ENCODE measurements at places on chromosomes 2 and 18. TPM values are rescaled to one million over a fixed set of nuclear protein-coding genes. Genes with fewer than 3 reads are reported as not detected.
A peak's percentile ranks its signal among the peaks of the same experiment; 100 is the strongest.

DNA sequence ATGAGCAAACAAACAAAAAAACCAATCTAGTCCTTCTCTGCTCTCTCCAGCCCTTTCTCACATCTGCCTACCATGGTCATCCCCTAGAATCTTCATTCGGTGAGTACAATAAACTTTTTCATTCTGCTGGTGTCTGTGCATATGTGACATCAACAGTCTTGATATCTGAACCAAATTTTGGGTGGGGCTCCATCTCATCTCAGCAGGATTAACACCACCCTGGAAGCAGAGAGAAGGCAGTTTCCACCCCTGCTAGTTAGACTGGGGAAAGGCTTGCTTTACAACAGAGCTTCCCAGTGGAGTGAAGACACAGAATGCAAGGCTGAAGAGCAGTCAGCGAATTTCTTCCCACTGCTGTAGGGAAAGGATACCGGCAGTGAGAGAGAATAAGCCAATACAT is 116.9 kb downstream of the TMEM131 start:
- DNase-seq, result no peak

The DUSP19 gene
- polyA plus RNA-seq, result 1.1 TPM

- no peak for DNase-seq
Observed at GRCh38 chr2:170917219-170917913, 11.7 kb upstream of the GORASP2 start.

DNA sequence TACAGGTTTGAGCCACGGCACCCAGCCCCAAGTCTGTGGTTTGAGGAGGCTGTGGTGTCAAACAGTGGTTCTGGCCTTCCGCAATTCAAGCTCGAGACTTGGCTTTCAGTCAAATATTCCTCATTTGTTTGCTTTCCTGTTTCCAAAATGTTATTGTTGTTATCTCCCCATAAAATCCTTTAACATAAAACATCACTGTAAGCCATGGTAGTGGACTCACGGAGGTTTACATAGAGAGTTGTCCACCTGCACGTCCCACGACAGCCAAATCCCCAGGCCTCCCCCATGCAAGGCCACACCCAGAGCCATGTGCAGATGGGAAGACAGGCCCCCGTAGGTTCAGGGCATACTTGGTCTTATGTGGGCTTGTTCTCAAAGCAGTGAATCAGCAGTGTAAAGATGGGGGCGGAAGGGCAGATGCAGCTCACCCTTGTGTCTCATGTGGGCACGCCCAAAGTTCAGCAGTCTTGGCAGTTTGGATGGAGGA is 18.9 kb upstream of the ST3GAL5 start:
- DNase-seq, result peak; percentile 98

DNA sequence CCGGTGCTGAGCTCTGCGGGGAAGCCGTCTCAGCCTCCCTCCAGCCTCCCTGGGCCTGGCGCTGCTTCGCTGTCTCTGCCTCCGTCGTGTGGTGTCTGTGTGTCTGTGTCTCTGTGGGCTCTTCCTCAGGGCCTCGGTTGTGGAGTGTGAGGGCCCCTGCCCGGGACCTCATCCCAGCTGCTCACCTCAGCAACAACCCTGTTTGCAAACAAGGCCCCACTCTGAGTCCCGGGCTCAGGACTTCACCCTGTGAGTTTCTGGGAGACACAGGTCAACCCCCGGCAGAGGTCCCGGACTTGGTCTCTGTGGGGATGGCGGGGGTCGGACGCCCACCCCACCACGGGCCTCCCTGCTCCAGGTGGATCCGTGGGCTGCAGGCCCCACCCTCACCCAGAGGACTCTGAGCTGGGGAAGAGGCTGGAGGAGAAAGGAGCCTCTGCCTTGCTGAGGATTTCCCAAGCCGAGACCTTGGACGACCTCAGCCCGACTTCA is 127.4 kb upstream of the CTDP1 start:
- DNase-seq, result no peak

DNA sequence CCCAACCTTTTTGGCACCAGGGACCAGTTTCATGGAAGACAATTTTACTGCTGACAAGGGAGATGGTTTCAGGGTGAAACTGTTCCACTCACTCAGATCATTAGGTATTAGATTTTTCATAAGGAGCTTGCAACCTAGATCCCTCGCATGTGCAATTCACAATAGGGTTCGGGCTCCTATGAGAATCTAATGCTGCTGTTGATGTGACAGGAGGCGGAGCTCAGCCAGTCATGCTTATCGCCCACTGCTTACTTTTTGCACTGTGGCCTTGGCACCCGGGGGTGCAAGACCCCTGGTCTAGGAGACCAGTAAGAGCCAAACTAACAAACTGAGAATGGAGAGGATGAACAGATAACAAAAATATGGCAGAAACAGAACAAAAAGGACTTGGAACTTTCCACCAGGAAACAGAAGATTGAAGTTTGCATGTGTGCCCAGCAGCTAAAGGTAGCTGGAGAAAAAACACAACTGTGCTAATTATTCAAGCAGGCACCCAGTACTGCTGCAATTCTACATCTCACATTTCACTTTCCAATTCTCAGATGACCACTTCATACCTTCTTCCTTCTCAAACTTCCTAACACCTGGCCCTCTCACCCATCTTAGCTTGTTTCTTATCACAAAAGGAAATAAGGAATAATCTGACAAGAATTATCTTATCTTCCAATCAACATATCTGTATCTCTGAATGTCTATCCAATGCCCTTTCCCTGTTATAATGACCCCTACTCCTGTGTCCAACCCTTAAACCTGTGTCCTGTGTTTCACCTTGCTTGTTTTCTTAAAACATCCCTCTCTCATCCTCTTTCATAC is 24.8 kb downstream of the SP3 start:
- no peak for DNase-seq

The TUBA4B gene
- 0.08 TPM for polyA plus RNA-seq

GRCh38 chr2:30763151-30763660 is 44.0 kb downstream of the CAPN13 start:
- no peak for DNase-seq

The ERBB4 gene
- polyA plus RNA-seq, result 0.01 TPM

DNA sequence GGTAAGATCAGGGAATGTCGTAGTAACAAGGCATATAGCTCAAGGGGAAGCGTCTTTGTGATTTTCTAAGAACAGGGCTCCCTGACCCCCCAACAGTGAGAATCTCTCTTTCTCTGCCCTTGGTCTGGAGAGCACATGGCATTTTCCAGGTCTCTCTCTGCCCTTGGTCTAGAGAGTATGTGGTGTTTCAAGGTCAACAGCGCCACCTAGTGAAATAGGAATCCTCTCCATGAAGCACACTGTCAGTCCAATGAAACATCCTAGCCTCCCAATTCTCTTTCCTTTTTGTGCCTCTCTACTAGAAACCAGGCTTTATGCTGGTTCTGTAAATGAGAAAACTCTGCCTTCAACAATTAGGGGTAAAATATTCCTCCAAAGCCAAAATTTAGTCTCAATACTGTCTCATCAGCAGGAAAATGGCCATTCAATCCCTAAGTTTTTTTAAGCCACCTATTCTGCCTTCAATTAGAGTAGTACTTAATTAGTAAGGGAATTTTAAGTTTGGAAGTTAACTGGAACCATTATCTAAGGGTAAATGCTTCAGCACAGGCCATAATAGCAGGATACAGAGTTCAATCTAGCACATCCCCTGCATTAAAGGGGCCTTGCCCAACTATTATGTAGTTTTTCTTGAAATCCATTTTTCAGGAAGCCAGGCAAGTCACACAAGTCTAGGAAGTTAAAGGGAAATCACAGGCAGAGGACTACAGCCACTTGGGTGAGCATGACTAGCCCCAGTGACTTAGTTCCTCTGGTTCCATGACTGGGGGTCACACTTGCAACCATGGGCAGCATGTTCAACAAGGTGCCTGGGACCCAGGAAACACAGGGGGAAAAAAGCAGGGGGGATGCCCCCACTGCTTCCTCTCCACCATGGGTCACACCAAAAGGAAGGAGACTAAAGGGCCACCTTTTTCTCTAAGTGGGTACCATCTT is 12.4 kb downstream of the DYM start:
- peak; percentile 53 for DNase-seq

GRCh38 chr2:195117011-195117410 is 540.0 kb upstream of the SLC39A10 start:
- no peak for DNase-seq

DNA sequence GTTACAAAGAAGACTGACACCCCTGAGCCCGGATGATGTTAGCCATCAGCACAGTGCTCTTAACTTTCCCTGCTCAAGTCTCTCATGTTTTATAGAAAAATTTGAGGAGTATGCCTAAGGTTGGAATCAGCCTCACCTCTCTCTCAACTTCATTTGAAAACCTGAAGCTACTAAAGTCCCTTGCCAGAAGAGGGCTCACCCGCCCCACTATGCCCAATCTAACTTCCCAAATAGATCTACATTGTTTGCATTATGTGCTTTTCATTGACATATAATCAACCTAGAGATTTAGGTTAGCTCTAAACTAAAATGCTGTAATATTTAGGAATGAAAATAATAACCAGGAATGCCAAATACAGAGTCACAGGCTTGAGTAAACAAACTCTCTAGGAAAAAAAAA is 305.4 kb downstream of the NCKAP5 start:
- DNase-seq, result no peak

DNA sequence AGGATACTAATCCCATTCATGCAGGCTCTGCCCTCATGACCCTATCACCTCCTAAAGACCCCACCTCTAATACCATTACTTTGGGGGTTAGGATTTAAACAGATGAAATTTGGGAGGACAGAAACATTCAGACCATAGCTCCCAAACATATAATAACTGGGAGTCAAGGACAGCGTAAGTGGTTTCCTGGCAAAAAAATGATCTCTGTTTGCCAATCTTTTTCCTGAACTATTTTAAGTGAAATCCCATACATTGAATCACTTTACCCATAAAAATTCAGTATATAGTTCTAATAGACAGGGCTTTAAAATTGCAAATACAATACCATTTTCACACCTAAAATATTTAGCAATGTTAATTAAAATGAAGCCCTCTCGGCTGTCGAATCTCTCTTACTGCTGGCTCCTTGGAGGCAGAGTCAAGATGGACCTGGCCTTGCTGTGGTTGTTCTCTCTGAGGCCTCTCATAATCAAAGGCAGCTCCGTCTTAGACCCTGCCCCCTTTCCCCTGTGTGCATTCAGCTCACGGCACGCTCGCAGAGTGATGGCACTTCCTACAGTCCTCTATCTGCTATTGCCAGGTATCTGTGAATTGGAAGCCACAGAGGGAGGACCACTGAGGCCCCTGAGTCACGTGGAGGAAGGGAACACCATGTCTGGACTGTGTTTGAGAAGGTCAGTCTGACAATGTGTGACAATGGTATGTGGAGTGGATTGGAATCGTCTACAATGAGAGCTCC is 132.3 kb downstream of the UXS1 start:
- DNase-seq, result no peak

- no peak for DNase-seq
Observed at GRCh38 chr2:120221616-120222015, 1.6 kb downstream of the TMEM185B start.

The IL36A gene
- not detected for polyA plus RNA-seq

The OTX1 gene
- polyA plus RNA-seq, result 0.54 TPM

The HMSD gene
- 0.94 TPM for polyA plus RNA-seq

The FEV gene
- not detected for polyA plus RNA-seq

The EFEMP1 gene
- 234 TPM for polyA plus RNA-seq

Data from keratinocyte (primary cell).